ENCODE measurements at places on chromosomes 5 and 9.

DNA sequence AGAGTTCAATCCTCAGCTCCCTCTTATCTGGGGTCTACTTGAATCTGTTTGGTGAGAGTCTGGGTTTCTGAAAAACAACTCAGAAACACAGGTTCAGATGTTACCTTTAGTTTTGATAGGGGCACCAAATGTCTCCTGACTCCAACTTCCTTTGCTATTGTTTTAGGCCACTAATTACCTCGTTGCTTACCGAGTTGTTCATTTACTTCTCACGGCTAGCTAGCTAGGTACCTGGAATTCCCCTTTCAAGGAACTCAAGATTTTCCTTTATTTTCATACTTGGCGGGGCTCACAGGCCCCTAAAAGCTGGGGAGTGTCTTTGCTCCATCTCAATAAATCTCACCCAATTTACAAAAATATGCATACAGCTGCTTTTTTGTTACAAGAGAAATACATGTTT lies 111.4 kb downstream of the SLC28A3 start:
- DNase-seq = no peak

DNA sequence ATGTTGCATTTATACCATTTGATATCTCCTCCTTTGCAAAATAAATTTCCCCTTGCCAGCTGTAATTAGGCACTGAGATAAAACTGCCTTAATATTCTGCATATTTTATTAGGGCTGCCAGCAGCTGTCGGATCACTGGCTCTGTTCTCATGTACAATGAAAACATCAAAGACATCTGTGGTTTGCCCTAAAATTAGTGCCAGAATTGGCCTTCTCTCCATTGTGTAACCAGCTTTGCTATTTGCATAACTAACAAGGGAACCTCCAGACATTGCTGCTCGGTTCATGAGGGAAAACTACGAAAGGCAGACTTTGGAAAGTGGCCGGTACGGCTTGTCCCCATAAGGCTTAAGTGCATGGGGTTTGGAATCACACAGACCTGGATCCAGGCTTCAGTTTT lies 45.5 kb upstream of the KIF2A start:
- DNase-seq = no peak

DNA sequence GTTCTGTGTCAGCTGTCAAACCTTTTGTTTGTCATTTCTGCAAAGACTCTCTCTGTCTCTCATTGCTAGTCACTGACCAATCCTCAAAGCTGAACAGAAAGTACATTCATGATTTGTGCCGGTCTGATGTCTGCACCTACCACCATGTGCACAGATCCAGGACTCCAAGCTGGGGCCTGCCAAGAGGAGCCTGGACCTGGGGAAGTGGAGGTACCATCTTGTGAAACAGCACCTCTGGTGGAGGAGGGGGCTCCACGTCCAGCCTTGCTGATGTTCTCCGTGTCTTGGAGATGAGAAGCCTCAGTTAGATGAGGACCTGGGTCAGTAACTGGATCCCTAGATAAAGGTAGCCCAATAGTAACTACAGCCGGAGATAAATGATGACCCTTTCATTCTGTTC lies 98.9 kb downstream of the TENT4A start:
- DNase-seq = no peak

- DNase-seq = no peak
Observed at GRCh38 chr5:75044406-75044805, 8.0 kb downstream of the GCNT4 start.

GRCh38 chr5:170217831-170218230 lies 15.0 kb upstream of the C5orf58 start:
- DNase-seq = no peak

DNA sequence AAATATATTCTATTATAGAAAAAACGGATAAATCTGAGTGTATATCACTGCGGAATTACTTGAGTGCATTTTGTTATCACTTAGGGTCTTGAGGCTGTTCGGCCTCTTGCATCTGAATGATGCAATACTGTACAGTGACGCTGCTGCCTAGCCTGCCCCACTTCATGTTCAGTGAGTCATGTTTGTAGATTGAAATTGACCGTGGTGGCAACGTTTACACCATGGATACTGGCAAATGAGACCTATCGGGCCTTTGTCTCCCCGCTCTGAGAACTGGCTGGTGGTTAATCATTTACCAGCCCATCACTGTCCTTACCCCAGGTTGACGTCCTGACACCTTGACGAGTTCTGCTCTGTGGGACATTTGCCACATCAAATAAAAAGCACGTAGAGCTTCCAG lies 510.1 kb upstream of the ADAMTS16 start:
- DNase-seq = no peak

DNA sequence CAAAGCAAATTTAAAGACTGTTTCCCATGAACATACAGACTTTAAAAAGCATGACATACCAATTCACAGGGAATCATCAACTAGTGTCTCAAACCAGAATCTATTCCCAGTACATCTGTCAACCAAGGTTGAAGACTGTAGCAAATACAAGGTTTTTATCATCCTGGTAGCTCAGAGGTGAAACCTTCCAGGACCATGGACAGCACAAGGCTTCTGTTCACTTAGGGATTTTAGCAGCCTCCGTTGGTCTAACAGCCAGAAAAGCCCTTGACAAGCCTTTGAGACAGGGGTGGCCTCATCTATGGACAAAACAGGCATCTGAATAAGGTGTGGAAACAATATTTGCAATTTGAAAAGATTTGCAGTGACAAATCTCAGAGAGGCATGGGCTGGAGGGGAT lies 119.0 kb downstream of the TRIM32 start:
- DNase-seq = no peak

DNA sequence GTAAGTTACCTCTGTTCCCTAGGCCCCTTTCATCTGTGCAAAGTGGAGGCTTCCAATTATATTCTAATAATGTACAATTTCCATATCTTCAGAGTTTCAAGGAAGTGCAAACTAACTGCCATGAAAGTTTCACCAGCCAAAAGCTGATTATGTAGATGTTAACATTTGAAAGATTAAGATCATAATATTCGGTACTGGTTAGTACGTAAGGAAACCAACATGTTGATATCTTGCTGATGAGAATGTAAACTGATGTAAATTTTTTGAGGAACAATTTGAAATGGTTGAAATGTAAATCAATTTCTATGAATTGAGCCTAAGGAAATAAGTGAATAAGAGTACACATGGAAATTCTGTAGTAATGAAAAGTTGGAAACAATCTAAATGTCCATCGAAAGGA lies 12.9 kb upstream of the KLF4 start:
- no peak for DNase-seq

- DNase-seq = no peak
Observed at GRCh38 chr9:96140296-96141127, 161.5 kb downstream of the HSD17B3 start.

GRCh38 chr5:176943816-176944215 lies 44.7 kb upstream of the HK3 start:
- DNase-seq = no peak

Measured in stimulated activated CD4-positive, alpha-beta T cell treated with anti-CD3 and anti-CD28 coated beads, Interleukin-2, amount 100 ng/mL, for 24 hours (primary cell).